ENCODE measurements at places on chromosomes 5 and 9. TPM values are rescaled to one million over a fixed set of nuclear protein-coding genes. Genes with fewer than 3 reads are reported as not detected.

The SREK1 gene
- 51.6 TPM for total RNA-seq

The DAPK1 gene
- 155 TPM for total RNA-seq

The ZCCHC7 gene
- 15.1 TPM for total RNA-seq

GRCh38 chr5:125056671-125057485 is 310.4 kb upstream of the ZNF608 start:
- H3K4me1 ChIP-seq: no peaks in the 10 kb centered on the region
- no peak overlapping the region for H3K27ac ChIP-seq
- no peak for DNase-seq
- H3K4me3 ChIP-seq: no peak overlapping the region
- H3K36me3 ChIP-seq: no peaks in the 10 kb centered on the region

GRCh38 chr5:150989695-150990094 is 30.7 kb upstream of the GPX3 start:
- no peaks in the 10 kb centered on the region for H3K36me3 ChIP-seq
- no peak overlapping the region for H3K27ac ChIP-seq
- no peaks in the 10 kb centered on the region for H3K4me1 ChIP-seq

DNA sequence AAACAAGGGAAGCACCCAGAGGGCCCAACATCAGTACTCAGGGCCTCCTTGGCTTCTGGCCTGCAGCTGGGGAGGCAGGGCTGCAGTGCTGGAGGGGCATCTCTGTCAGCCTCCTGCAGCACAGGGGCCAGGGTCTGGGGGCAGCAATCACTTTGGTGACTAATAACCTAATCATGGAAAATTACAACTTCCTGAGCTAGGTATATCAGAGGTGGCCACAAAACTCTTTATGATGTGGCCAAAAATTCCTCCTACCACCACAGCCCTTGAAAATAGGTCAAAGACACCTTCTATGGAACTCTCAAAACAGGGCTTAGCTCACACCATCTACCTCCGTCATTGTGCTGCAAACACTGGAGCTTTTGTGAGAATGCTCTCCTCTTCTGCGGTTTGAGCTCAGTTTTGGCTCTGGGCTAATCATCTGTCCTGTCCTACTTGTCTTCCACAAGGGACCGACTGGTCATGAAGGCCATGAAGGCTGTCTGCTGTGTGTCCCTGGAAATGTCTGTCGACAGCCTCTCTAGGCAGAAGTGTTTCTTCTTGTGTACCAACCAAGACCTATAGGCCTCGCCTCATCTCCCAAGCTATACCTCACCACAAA is 28.6 kb downstream of the CSF2 start:
- no peak overlapping the region for H3K27ac ChIP-seq
- H3K27me3 ChIP-seq: no peaks in the 10 kb centered on the region
- peaks cover 7% of the 10 kb centered on the region for H3K4me1 ChIP-seq
- no peak overlapping the region for H3K4me3 ChIP-seq
- H3K36me3 ChIP-seq: no peaks in the 10 kb centered on the region

DNA sequence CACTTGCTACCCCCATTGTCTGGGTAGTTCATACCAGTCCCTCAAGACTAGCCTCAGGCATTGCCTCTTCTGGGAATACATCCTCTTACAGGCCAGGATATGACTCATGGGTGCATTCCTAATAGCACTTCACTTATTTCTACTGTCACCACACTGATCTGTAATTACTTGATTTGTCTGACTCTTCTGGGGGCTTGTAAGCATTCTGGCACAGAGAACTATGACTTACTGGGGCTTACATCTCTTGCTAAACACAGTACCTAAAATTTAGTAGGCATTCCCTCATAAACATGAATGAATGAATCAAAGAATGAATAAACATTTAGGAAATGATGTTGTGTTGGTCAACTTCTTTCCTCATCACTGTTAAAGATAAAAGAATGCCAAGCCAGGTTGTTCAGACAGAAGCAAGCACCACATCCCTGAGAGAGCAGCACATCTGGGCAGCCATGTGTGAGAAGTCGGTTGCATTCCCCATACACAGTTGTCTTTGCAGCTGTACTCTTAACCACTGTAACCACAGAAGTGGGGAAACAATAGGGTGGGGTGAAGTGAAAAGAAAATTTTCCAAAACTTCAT is 27.6 kb downstream of the IL7R start:
- H3K4me1 ChIP-seq: no peaks in the 10 kb centered on the region
- DNase-seq: no peak
- H3K27ac ChIP-seq: no peak overlapping the region

GRCh38 chr9:127505396-127506116 is 54.2 kb downstream of the LRSAM1 start:
- no peak for DNase-seq
- no peaks in the 10 kb centered on the region for H3K27me3 ChIP-seq
- H3K4me3 ChIP-seq: no peak overlapping the region
- peaks cover 68% of the 10 kb centered on the region for H3K36me3 ChIP-seq
- H3K4me1 ChIP-seq: no peaks in the 10 kb centered on the region
- no peak overlapping the region for H3K27ac ChIP-seq

DNA sequence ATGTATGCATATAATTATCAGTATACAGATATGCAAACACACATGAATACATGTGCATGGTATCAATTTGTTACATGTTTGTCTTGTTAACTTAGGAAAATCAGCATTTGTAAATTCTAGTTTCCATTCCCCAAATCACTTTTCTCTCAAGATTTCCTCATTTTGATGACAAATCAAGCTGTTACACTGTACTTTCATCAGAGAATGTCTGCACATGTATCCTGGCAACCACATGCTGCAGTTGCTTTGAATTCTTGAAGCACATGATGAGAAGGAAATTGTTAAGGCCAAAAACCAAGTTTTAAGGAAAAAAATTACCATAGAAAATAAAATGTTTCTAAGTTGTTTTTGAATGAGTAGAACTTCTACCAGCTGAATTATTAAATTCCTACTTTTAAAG is 1834.5 kb downstream of the EFNA5 start:
- H3K4me1 ChIP-seq: peaks cover 2% of the 10 kb centered on the region
- peak; percentile 71 for DNase-seq
- no peaks in the 10 kb centered on the region for H3K36me3 ChIP-seq
- H3K27me3 ChIP-seq: no peaks in the 10 kb centered on the region

- no peaks in the 10 kb centered on the region for H3K27me3 ChIP-seq
- H3K27ac ChIP-seq: peak overlapping the region; percentile 4
- peaks cover 4% of the 10 kb centered on the region for H3K4me1 ChIP-seq
- no peaks in the 10 kb centered on the region for H3K36me3 ChIP-seq
- DNase-seq: peak; percentile 71
- H3K4me3 ChIP-seq: no peak overlapping the region
Measured at GRCh38 chr5:95644351-95645042, 2.1 kb upstream of the RFESD start.

DNA sequence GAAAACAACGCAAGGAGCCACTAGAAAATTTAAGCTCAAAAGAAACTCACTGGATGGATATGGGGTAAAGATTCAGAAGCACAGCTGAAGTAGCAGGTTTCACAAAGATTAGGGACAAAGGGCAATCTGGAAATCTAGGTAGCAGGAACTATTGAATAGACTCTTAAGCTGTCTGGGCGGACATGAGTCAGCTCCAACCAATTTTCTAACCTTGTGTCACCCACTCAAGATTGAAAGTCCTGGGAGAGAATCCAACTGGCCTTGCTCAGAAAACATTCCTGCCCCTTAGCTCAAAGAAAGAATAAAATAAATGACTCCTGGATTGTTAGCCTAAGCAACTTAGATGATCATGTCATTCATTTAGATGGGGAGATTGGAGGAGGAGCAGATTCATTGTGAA is 69.2 kb downstream of the STK32A start:
- H3K36me3 ChIP-seq: no peaks in the 10 kb centered on the region
- no peak for DNase-seq
- no peaks in the 10 kb centered on the region for H3K27me3 ChIP-seq

- no peak overlapping the region for H3K27ac ChIP-seq
- H3K27me3 ChIP-seq: no peaks in the 10 kb centered on the region
- H3K36me3 ChIP-seq: no peaks in the 10 kb centered on the region
- H3K4me1 ChIP-seq: no peaks in the 10 kb centered on the region
Measured at GRCh38 chr9:18550286-18550685, 76.3 kb downstream of the ADAMTSL1 start.
